ENCODE measurements at places on chromosomes 6 and 20. TPM values are rescaled to one million over a fixed set of nuclear protein-coding genes. Genes with fewer than 3 reads are reported as not detected.

RIN2 gene
- 20.3 TPM for polyA plus RNA-seq

HLA-DRB1 gene
- 159 TPM for polyA plus RNA-seq

OR2B6 gene
- 0.07 TPM for polyA plus RNA-seq

CLDN20 gene
- polyA plus RNA-seq: 0.67 TPM

ZNF311 gene
- 3.2 TPM for polyA plus RNA-seq

BPIFB2 gene
- not detected for polyA plus RNA-seq

THEMIS gene
- polyA plus RNA-seq: 0.73 TPM

DNA sequence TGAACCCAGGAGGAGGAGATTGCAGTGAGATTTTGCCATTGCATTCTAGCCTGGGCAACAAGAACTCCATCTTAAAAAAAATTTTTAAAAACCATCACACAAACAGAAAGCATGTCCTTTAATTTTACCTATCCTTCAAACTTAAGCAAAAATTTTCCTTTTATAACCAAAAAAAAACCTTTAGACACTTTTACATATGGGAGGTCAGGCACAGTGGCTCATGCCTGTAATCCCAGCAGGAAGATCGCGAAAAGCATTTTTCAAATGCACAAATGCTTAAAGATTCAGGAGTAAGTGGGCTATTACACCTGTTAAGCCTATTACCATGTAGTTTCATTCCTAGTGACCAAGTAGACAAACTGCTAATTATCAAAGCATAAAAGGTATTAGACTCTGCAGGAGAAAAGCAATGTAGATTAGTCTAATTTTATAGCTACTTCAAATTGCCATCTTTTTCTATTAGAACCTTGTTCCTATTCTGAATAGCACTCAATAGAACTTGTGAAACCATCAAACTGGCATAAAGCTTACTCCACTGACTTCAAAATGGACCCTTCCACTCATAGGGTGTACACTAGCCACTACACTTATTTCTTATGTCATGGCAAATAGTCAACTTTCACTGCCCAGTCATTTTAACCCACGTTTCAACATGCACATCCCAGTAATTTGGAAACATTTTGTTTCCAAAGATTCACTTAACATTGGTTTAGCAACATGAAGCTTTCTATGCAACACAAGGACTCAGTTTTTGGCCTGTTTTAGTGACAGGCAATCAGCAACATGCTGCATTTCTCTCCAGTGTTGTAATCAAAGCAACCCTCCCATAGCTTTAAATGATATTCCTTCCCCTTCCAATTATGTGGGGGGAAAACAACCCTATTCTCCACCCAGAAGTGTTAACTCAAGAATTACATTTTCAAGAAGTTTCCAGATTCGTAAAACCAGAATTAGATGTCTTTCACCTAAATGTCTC lies 4.0 kb downstream of the EEF1A1 start:
- peaks cover 12% of the 10 kb centered on the region for H3K4me1 ChIP-seq
- H3K27me3 ChIP-seq: no peaks in the 10 kb centered on the region
- H3K36me3 ChIP-seq: peaks cover 43% of the 10 kb centered on the region
- no peak for DNase-seq

DNA sequence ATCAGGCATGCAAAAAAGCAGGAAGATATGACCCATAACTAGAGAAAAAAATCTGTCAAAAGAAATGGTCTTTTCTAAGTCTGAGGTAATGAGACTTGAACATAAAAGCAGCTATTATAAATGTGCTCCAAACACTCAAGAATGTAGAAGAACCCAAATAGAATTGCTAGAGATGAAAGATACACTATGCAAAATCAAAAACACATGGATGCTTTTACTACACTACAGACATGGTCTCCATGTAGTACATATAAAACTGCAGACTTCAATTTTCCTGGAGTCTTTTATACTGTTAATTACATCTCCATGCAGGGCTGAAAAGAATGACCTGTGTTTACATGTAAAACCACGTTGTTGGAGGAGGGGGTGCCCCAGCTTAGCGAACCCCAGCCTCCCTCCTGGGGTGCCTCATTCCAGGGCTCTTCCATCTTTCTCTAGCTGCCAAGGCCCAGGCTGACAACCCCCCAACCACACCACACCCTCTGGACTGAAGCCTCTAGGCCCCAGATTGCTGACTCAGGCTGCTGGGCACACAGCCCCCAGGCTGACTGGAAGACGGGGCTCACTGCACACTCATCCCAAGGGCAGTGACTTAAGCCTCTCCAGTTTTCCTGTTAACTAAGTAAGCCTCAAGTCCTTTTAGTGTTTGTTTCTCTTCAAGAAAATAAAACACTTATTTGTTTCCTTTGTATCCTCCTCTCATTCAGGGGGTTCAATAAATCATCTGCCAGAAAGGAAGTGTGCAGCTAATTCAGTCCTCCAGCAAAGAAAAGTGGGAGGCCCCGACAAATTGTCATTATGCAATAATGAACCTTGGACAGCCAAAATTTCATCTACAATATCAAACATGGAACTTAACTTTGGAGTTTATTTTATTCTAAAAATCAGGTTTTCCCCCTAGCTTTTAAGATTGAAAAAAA lies 26.0 kb upstream of the PLAGL1 start:
- H3K4me3 ChIP-seq: no peak overlapping the region
- peaks cover 7% of the 10 kb centered on the region for H3K4me1 ChIP-seq
- H3K36me3 ChIP-seq: no peaks in the 10 kb centered on the region
- H3K27me3 ChIP-seq: no peaks in the 10 kb centered on the region
- no peak for DNase-seq

DNA sequence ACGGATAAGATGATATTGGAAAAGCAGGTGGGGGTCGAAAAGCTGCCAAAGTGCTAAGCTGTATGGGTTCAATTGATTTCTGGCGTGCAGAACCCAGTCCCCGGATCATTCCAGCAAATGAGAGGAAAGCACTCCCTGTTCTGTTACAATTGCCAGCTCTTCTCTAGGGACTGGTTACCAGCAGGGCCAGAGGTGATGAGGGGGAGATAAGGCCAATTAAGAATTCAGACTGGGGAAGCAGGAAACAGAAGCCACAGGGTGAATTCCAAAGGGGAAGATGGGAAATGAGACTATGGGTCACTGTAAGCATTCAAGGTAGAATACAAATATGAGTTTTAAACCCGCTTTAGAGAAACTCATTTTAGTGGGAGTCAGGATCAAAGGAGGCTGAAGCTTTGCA lies 349.4 kb upstream of the MAP3K7 start:
- DNase-seq: no peak
- H3K27ac ChIP-seq: no peak overlapping the region
- H3K27me3 ChIP-seq: no peaks in the 10 kb centered on the region
- no peaks in the 10 kb centered on the region for H3K4me1 ChIP-seq
- no peak overlapping the region for H3K4me3 ChIP-seq
- H3K36me3 ChIP-seq: no peaks in the 10 kb centered on the region

GRCh38 chr6:3814539-3814938 lies 34.6 kb upstream of the FAM50B start:
- H3K4me1 ChIP-seq: no peaks in the 10 kb centered on the region
- H3K4me3 ChIP-seq: no peak overlapping the region
- DNase-seq: no peak
- no peaks in the 10 kb centered on the region for H3K36me3 ChIP-seq
- H3K27ac ChIP-seq: no peak overlapping the region

- no peak for DNase-seq
- no peak overlapping the region for H3K27ac ChIP-seq
- no peaks in the 10 kb centered on the region for H3K4me1 ChIP-seq
These were observed 57.7 kb downstream of the RSPO3 start for GRCh38 chr6:127176146-127176545.

DNA sequence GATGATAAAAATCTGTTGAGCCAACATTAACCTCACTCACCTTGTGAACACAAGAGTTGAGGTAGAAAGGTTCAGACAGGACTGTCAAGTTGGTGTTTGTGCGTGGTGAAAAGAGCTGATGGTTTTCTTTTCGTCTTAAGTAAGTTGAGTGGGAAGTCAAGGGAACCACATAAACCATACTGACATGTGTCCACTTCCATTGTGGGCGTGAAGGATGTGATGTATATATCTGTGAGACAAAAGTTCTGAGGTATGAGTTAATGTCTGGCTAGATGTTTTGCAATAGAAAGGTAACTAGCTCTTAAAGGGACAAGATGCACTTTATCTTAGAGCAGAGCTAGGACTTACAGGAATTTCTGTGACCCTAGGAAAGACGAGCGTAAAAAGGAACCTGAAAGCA lies 1272.1 kb upstream of the ADGRB3 start:
- H3K4me3 ChIP-seq: no peak overlapping the region
- no peaks in the 10 kb centered on the region for H3K4me1 ChIP-seq
- H3K36me3 ChIP-seq: no peaks in the 10 kb centered on the region
- no peak for DNase-seq

GRCh38 chr6:150184850-150185731 lies 42.2 kb downstream of the PPP1R14C start:
- no peaks in the 10 kb centered on the region for H3K36me3 ChIP-seq
- no peak overlapping the region for H3K27ac ChIP-seq
- DNase-seq: peak; percentile 69
- H3K4me1 ChIP-seq: peaks cover 8% of the 10 kb centered on the region

DNA sequence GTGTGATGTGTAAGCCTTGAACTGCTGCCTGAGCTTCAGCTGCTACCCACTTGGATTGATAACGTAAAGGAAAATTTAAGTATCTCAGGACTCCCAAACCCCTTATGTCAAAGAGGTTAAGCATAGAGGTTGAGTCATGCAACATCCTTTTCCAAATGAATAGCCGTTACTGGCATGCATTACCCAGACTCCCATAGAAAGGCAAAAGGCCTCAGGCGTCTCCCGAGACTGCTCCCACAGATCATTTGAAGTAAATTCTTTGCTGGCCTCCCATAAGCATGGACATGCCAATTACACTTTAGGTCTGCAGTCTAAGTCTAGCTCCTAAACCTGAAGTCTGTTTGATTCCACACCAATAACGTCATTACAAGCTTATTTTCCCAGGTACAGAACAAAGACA lies 14.7 kb downstream of the IPCEF1 start:
- H3K4me3 ChIP-seq: no peak overlapping the region
- no peaks in the 10 kb centered on the region for H3K4me1 ChIP-seq
- no peak overlapping the region for H3K27ac ChIP-seq
- no peaks in the 10 kb centered on the region for H3K27me3 ChIP-seq
- no peak for DNase-seq
- no peaks in the 10 kb centered on the region for H3K36me3 ChIP-seq

DNA sequence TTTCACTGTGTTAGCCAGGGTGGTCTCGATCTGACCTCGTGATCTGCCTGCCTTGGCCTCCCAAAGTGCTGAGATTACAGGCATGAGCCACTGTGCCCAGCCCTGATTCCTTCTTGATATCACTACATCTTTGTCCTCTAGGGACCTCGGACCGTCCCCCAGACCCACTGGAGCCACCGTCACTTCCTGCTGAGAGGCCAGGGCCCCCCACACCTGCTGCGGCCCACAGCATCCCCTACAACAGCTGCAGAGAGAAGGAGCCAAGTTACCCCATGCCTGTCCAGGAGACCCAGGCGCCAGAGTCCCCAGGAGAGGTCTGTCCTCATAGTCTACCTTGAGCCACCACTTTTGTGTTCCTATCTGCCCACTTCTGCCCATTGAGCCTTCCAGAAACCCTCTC lies 14.6 kb downstream of the MAVS start:
- no peak for DNase-seq
- H3K4me1 ChIP-seq: no peaks in the 10 kb centered on the region
- H3K27me3 ChIP-seq: no peaks in the 10 kb centered on the region
- peaks cover 76% of the 10 kb centered on the region for H3K36me3 ChIP-seq
- H3K27ac ChIP-seq: no peak overlapping the region

DNA sequence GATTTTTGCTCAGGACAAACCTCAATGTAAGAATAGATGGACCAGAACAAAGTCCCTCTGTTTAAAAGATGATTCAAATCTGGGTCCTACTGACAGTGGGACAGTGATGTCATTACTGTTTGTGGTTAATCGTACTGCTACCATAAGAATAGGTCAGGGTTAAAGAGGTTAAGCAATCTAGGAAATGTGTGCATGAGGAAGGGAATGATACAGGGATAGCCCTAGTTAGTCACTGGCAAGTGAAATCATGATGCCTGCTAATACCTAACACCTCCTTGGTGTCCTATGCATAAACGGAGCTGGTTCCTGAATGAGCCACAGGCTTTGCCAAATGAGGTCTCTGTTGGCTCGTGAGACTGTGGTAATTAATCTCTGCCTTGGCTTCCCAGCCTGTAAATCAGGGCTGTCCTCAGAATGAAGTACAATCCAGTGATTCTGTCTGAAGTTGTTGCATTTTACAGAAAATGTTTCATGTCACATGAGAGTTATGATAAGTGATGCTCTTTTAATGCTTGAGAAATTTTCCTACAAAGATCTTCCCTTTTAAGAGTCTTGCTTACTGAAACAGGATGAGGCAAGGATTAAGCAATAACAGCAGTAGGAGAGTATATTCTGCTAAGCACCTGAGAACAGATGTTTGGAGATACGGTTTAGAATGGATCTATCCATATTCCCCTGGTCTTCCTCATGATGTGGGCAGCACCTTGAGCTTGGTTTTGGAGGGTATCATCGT lies 3.8 kb downstream of the MEP1A start:
- no peak for DNase-seq
- H3K27ac ChIP-seq: peak overlapping the region; percentile 19
- H3K27me3 ChIP-seq: no peaks in the 10 kb centered on the region
- H3K4me1 ChIP-seq: peaks cover 9% of the 10 kb centered on the region
- H3K36me3 ChIP-seq: peaks cover 19% of the 10 kb centered on the region

- H3K27ac ChIP-seq: no peak overlapping the region
- H3K27me3 ChIP-seq: no peaks in the 10 kb centered on the region
- H3K4me1 ChIP-seq: no peaks in the 10 kb centered on the region
- H3K36me3 ChIP-seq: peaks cover 4% of the 10 kb centered on the region
These were observed 12.8 kb downstream of the PHIP start for GRCh38 chr6:79065232-79065631.

- no peak overlapping the region for H3K27ac ChIP-seq
- no peak for DNase-seq
- H3K36me3 ChIP-seq: no peaks in the 10 kb centered on the region
- no peaks in the 10 kb centered on the region for H3K27me3 ChIP-seq
These were observed 9.1 kb downstream of the CHRNA4 start for GRCh38 chr20:63351811-63352591.

- no peaks in the 10 kb centered on the region for H3K36me3 ChIP-seq
- H3K4me3 ChIP-seq: no peak overlapping the region
- H3K4me1 ChIP-seq: no peaks in the 10 kb centered on the region
- H3K27me3 ChIP-seq: no peaks in the 10 kb centered on the region
- DNase-seq: no peak
- no peak overlapping the region for H3K27ac ChIP-seq
These were observed 169.5 kb downstream of the FRK start for GRCh38 chr6:115891111-115891669.

GRCh38 chr6:21885532-21886114 lies 292.1 kb downstream of the SOX4 start:
- H3K36me3 ChIP-seq: no peaks in the 10 kb centered on the region
- peak overlapping the region; percentile 30 for H3K27ac ChIP-seq
- no peaks in the 10 kb centered on the region for H3K27me3 ChIP-seq
- DNase-seq: peak; percentile 35
- peaks cover 11% of the 10 kb centered on the region for H3K4me1 ChIP-seq
- H3K4me3 ChIP-seq: no peak overlapping the region

- no peak overlapping the region for H3K4me3 ChIP-seq
- no peaks in the 10 kb centered on the region for H3K4me1 ChIP-seq
- no peak for DNase-seq
- no peaks in the 10 kb centered on the region for H3K36me3 ChIP-seq
These were observed 37.1 kb downstream of the OTOR start for GRCh38 chr20:16785226-16785625.

- DNase-seq: no peak
- H3K36me3 ChIP-seq: no peaks in the 10 kb centered on the region
- no peaks in the 10 kb centered on the region for H3K27me3 ChIP-seq
- H3K4me1 ChIP-seq: peaks cover 2% of the 10 kb centered on the region
These were observed 518.9 kb upstream of the JARID2 start for GRCh38 chr6:14726816-14727493.
